Omental fat pad (tissue), 4 donors: ENCODE measurements at places on chromosomes 16 and 17.

DNA sequence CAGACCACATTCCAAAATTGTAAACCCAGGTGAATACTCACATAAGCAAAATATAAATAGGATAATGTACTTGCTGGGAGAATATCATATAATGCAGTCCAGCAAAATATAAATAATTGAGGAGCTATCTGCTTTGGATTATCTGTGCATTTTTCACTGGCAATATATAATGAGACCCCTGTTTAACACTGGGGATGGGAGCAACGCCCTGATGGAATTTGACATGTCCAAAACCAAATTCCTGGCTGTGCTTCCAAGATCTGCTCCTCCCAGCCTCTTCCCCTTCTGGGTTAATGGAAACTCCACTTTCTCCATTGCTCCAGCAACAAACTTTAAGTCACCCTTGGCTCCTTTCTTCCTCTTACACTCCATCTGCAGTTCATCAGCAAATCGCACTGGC, 35.5 kb upstream of the HLF start:
- DNase-seq = no peak

DNA sequence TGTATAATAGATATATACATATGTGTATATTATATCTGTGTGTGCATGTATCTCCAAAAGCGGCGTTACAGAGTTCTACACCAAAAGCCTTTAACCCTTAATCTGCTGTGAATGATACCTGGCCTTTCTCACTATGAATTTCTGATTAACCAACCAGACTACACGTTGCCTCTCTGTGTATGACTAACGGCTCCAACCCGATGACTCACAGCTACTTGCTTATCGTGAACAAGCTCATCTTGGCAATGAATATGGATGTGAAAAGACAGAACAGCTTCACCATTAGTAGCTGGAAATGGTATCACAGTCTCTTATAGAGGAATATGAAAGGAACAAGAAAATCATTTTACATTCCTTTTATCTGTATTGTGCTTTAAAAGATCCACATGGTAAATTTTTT, 23.8 kb upstream of the ARHGAP44 start:
- DNase-seq = peak; percentile 42

DNA sequence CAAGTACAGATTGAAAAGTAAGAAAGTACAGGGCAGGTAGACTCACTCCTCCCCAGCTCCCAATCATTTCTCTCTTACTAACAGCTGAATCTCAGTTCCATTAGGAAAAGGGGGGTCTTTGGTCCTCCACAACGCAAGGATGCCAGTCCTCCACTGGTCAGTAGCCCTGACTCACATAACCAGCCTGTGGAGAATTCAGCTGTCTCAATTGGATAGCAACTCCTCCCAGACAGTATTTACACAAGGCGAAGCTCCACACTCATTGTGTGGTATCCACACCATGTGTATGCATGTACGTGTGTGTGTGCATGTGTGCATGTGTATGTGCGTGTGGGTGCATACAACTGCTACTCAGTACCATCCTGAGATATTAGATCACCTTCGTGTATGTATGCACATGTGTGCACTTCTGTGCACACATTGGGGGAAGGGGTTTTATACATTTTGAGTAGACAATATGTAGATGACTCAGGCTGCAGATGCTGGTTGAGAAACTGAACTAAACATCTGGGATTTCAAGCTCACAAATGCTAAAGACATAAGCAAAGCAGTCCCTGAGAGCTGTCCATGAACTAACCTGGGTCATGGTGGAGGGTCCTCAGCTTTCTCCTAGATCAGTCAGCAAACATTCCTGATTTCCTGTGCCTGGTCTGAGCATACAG, 240.1 kb downstream of the SLC39A11 start:
- DNase-seq = no peak

GRCh38 chr17:62892870-62893338, 73.1 kb upstream of the TANC2 start:
- DNase-seq = no peak

DNA sequence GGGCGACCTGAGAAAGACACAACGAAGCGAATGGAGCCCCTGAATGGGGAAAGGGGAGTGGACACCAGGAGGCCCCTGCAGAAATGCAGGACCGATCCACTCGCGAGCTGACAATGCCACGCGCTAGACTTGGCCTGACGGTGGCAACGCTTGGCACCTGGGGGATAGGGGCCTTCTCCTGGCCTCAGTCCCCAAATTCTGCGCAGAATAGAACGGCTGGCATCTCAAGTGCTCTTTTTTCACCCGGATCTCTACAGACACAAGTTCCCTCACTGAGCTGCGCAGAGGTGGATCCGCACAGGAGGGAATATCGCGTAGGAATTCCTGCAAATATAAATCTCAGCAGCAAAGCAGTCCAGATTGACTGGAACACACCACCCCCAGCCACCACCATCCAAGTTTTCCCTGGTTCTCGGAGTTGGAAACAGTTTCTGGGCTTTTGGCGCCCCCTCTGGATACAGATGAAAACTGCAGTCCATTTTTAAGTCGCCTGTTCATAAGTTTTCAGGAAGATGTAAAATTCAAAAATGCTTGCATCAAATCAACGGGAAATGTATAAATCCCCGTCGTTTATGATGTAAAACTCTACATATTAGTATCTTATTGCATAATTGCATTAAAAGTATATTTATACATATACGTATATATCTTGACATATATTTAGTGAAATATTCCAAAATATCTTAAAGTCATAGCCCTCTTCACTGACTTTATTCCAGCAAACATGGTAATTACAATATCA, 2.3 kb upstream of the SOX9 start:
- DNase-seq = no peak

GRCh38 chr17:52025236-52025635, 133.3 kb downstream of the CA10 start:
- DNase-seq = no peak

DNA sequence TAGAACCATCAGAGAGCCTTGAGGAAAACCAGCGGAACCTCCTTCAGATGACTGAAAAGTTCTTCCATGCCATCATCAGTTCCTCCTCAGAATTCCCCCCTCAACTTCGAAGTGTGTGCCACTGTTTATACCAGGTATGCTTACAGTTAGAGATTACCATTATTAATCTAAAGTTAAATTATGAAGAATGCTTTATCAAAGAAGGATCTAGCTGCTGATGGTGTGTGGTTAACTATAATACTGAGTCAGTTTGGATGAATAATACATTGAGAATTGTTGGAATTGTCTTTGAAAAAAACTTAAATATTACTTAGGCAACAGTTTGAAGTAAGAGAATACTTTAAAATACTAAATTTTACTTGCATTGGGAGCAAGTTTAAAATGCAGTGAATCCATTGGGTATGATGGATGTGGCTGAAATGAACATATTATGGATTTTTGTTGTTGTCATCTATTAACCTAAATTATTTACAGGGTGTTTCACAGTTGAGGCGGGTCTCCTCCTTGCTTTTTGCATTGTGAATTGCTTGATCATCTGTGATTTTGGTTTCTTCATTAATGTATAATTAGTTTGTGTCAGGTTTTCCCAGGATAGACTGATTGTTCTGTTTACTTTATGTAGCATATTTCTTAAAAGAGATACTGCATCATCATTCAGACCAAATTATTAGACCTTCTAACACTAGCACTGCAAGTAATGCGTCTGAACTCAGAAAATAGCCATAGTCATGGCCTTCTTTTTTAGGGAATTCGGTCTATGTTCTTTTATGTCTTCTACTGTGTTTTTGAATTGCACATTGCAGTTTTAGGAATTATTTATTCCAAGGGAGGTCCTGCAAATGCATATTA, 47.8 kb downstream of the OMG start:
- no peak for DNase-seq

DNA sequence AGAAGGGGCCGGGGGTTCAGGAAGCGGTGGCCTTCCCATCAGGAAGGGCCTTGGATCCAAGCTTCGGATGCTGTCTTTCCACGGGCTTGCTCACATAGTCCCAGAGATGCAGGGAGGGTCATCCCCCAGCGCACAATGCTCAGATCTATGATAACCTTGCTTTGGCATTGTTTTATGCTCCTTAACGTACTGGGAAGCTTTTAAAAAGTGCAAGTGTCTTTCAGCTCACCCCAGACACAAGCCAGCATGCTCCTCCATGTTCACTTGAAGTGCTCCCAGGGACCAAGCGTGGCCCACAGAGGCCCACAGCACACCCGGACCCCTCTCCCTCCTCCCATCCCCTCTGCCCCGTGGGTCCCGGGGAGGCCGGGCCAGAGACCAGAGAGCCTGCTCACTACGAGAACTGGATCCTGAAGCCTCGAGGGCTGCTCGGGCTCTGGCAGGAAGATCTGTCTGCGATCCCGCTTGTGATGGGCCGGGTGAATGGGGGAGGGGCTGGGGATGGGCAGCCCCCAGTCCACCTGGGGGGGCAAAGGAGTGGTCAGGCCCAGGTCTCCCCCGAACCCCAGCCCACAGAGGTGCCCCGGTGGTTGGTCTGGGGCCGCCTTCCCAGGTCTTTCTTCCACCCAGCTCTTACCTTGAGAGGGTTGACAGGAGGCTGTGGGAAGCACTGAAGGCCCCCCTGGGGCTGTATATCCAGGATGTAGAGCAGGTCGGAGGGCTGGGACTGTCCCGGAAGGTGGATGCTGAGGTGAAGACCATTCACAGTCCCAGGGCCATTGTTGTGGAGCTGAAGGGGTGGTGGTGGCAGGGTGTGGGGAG, 11.8 kb upstream of the FAM171A2 start:
- DNase-seq = no peak

DNA sequence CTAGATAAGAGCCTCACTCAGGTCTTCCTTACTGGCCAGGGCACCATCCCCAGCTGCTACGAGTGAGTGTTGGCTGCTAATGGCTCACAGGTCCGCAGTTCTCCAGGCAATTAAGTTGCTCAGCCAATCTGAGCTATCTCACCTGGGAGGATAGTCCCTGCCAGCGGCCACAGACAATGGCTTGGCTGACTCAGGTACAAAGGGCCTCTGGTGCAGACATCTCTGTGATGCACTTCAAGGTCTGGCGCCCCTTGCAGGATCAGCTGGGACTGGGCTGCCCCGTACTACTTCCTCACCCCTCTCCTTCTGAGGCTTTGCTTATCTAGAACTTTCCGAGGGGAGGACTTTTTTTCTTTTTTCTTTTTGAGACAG, 49.2 kb upstream of the EMP2 start:
- DNase-seq = no peak

GRCh38 chr17:49093131-49093530, 39.4 kb upstream of the B4GALNT2 start:
- no peak for DNase-seq

DNA sequence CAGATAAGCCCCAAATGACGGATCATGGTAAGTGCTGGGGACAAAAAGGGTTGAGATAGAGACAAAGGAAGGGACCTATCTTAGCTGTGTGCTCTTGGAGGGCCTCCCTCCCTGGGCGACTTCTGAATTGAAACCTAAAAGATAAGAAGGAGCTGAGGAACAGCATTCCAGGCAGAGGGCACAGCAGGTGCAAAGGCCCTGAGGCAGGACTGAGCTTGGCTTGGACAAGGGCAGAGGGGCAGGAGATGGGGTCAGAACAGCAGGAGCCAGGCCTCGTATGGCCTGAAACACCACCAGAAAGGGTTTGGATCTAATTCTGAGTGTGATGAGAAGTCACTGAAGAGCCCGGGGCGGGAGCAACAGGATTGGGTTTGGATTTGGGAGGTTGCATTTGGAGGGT, 75.4 kb downstream of the RTN4RL1 start:
- no peak for DNase-seq

GRCh38 chr17:81247339-81247990, 8.3 kb downstream of the NDUFAF8 start:
- DNase-seq = no peak

GRCh38 chr16:16109453-16110110, 113.7 kb downstream of the ABCC6 start:
- no peak for DNase-seq

DNA sequence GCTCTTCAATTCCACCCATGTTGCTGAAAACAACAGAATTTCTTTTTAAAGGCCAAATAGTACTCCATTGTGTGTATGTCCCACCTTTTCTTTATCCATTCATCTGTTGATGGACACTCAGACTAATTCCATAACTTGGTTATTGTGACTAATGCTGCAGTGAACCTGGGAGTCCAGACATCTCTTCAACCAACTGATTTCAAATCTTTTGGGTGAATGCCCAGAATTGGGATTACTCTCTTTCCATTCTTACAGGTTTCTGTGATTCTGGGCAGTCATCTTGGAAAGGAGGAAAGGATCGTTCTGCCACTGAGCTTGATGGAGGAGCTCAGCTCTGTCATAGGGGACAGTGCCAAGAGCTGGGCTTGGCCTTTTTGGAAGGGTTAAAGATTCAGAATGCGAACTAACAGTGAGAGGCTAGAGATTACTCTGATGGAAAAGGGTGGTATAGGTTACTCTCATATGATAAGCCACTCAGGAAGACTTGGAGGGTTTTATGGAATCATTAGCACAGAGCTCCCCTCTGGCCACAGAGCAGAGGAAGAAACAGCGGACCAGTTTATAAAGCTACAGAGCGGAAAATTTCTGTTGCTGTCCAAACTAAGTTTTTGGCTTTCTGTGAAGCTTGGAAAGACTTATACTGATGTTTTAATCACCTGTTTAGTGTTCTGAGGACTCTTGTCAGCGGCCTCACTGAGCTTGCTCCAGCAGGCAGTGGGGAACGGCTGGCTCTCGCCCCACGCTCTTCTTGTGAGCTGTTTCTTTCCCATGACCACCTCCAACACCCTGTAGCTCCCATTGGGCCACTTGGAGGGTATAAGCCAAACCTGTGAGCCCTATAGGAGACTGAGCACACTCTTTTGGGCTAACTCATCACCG, 48.3 kb downstream of the HIC1 start:
- DNase-seq = no peak

- DNase-seq = no peak
These were observed 187.8 kb downstream of the RAB11FIP4 start for GRCh38 chr17:31579265-31579664.

DNA sequence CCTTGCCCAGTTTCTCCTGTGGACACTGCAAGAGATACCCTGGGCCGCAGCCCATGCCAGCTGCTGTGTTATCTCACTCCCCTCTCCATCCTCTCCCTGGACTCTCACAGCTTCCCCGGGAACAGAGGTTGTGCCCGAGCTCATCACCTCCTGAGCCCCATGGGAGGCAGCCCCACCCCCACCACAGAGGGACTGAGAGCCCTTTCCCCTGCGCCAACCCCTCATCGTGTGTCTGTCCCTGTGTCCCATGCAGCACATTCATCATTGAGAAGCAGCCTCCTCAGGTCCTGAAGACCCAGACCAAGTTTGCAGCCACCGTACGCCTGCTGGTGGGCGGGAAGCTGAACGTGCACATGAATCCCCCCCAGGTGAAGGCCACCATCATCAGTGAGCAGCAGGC, 12.7 kb downstream of the STAT5A start:
- no peak for DNase-seq

GRCh38 chr16:67150047-67150832, 558 bp downstream of the B3GNT9 start:
- DNase-seq = no peak

GRCh38 chr17:28324267-28324745, 5.3 kb downstream of the TMEM97 start:
- DNase-seq = no peak

- no peak for DNase-seq
These were observed 16.0 kb upstream of the PABPN1L start for GRCh38 chr16:88882358-88883030.

- no peak for DNase-seq
These were observed 25.0 kb upstream of the GINS3 start for GRCh38 chr16:58367252-58367651.
